Memory B cell (primary cell): ENCODE measurements at places on chromosomes 2 and 18.

GRCh38 chr2:172427256-172427989, at the start of gene ITGA6:
Gene ITGA6, plus strand, starts transcription at chr2:172427586.
- peak; percentile 32 for DNase-seq

GRCh38 chr2:228107846-228108245, 73.6 kb downstream of the SPHKAP start:
- DNase-seq, result no peak

DNA sequence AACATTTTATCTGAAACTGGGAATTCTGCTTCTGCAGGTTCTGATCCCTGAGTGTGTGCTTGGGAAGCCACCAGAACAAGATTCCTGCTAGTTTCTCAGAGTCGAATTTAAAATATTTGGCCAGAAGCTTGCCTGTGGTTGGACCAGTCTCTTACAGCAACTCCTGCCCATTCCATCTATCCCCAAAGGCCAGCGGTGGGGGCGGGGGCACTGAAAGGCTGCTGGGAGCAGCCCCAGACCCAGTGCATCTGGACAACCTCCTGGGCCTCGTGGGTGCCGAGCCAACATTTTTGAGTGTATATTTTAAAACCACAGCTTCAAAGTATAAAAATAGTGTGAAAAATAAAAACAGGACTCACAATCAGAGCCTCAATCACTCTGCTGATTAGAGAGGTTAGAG, 38.6 kb upstream of the ZFP36L2 start:
- no peak for DNase-seq

DNA sequence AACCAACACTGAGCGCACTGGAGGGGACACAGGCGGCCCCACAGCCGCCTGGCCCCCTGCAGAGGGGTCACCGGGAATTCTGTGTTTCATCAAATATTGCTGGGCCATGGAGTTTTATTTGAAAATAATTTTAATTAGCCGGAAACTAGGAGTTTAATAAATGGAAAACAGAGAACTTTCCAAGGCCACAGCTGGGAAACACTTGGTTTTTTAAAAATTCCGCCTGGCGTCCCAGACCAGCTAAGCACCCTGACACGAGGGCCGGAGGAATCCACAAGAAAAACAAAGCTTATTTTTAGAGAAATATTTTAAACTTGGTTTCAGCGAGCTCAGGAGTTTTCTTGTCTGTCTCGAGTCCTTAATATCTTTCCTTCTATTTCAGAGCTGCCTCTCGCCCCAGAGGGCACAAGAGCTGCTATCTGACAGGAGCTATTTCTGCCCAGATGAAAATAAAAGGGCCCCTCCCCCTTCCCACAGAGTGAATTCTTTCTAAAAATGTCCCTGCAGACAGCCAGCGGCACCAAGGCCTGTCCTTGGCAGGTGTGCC, 8.2 kb downstream of the ZFP36L2 start:
- DNase-seq, result no peak

GRCh38 chr2:81647715-81648230, 1343.2 kb upstream of the LRRTM1 start:
- DNase-seq, result no peak

DNA sequence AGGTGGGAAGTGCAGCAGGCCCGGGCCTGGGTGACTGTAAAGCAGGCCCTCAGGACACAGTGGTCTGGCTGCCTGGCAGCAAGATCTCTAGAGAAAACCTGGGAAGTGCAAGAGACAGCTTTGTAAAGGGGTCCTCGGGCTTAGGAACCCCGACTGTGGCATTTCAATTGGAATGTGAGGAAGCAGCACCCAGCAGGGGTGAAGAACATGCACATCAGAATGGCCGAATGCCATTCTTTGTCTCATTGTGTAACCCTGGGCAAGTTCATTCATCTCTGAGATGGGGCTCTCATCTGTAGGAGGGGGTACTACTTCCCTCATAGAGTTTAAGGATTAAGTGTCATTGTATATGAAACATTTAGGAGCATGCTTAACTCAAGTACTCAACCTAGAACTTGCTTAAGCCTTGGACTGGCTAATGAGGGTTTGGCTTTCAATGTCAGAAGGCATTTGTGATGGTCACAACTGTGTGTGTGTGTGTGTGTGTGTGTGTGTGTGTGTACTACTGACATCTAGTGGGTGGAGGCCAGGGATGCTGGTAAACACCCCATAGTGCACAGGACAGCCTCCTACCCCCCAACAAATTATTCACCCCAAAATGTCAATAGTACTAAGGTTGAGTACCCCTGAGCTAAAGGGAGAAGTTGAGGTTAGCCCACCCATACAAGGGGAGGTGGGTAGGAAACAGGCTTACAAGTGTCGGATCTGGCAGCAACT, 29.3 kb downstream of the MEX3C start:
- DNase-seq, result no peak

GRCh38 chr2:32652555-32653209, 24.8 kb downstream of the TTC27 start:
- DNase-seq, result no peak

DNA sequence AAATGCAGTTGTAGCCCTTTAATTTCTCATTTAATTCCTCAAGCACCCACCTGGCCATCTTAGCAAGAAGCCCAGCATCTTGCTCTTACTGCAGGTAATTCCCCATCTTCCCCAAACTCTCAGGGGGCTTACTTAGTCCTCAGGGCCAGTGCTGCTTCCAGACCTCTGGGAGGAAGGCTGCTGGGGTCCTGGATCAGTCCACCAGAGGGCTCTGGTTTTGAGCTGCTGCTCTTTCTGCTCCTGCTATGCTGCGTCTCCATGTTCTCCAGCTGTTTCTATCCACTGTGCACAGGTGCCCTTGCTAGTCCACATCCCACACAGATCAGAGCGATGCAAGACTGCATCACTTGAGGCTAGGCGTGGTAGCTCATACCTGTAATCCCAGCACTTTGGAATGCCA, 34.5 kb upstream of the TMEM87B start:
- no peak for DNase-seq
